ENCODE measurements at places on chromosomes 3 and 15.

GRCh38 chr3:147431751-147432150 is 22.6 kb downstream of the ZIC1 start:
- DNase-seq, result no peak

DNA sequence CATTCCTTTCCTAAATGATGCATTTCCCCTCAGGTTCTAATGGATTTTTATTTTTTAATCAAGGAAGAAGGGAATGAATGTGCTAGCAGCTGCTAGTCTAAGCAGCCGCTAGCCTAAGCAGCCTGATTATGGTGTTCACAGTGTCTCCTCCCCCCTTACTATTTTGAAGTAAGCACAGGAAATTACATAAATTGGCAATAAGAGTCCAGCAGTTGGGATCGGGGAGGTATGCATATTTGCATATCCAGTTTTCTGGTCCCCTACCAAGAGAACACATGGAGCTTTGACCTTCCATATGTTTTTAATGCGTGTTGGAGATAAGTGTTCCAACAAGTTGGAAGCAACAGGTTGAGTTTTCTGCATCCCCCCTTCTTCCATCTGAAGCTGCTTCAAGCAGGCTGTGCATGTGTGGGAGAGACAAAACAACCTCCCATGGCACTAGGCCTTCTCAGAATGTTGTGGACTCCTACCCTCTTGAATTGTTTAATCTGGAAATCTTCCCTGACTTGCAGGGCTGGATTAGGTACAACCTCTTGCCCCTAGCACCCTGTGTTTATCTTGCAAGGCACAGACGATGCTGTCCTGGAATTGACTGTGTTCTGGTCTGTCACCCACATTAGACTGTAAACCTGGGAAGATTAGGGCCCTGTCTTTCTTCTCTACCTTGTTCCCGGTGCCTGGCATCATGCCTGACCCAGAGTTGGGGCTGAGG is 124.8 kb upstream of the LRIG1 start:
- DNase-seq, result peak; percentile 24

- no peak for DNase-seq
Measured at GRCh38 chr3:122893282-122893681, 98.4 kb downstream of the SLC49A4 start.

GRCh38 chr3:52083556-52084087 is 27.3 kb upstream of the DUSP7 start:
- DNase-seq, result no peak

- DNase-seq, result peak; percentile 90
Measured at GRCh38 chr15:78241017-78241416, 6.7 kb upstream of the ACSBG1 start.

DNA sequence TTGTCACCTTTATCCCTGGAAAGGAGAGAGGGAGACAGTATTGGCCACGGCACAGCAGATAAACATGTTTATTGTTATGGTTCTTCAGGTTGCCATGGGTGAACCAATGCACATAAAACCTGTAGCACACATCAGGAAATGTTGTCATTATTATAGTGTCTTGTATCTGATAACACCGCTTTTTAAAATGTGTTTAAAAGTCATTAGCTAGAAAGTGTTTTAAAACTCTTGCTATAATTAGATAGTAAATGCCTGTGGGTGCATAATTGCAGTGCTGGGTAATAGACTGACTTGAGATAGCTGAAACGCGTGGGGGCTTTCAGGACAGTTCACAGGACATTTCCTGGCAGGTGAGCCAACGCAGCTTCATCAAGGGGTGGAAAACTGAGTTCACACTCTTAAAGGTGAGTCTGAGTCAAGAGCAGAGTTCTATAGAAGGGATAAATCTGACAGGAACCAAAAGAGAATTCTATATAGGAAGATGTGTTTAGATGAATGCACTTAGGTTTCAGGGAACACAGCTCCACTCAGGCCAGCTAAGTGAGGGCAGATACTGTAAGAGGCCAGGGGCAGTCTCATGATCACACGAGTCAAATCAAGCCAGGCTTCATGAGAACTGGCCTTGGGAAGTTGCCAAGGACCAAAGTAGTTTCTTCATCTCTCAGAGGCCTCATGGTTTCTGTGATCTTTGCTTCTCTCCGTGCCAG is 35.6 kb upstream of the PPP4R2 start:
- DNase-seq, result peak; percentile 27

DNA sequence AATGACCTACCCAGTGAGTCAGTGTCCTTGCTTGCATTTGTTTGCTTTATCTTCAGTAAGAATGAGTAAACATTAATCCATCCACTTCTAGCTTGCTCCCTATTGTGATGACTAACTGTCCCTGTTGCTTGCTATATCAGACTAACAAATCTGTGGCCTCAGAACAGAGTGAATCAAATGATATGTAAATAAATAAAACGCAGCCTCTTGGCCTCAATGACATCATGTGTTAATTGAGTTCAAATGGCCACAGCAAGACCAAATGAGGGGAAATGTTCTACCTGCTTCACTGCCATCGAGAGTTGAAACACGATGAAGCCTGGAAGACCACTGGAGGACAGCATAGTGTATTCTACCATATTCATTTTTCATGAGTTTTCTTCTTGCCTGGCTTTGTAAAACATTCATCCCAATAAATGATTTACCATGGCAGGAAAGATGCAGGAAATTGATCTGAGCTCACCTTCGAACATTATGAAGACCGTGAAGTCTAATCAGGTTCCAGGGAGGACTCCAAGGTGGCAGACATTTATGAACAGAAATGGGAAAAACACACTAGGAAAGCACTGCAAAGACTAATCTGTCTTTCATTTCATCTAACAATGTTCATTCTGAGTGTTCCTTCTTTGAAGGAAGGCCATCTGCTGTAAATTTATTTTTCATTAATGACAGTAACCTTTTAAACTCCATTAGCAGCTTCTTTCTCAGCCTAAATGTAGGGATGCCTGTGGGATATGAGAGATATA is 1144.5 kb downstream of the TUSC7 start:
- DNase-seq, result no peak

DNA sequence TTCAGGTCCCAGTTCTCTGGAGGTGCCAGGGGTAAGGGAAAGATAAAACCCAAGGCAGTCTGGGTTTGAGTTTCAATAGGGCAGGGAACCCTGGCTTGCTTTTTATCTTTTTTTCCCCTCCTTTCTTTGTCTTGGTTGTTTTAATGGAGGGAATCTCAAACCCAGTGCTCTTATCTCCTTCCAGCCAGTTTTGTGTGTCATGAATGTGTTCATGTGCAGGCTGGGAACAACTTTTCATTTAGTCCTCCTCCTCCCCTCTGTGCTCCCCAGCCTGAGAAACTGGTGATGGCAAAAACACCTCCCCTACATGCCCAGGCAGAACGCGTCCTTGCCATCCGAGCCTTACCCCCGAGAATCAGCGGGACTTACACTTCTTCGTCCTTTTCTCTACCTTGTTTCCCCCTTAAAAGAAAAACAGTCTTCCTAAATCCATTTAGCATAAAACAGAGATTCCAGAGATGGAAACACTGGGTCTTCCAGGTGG is 10.9 kb downstream of the SEMA3G start:
- no peak for DNase-seq

DNA sequence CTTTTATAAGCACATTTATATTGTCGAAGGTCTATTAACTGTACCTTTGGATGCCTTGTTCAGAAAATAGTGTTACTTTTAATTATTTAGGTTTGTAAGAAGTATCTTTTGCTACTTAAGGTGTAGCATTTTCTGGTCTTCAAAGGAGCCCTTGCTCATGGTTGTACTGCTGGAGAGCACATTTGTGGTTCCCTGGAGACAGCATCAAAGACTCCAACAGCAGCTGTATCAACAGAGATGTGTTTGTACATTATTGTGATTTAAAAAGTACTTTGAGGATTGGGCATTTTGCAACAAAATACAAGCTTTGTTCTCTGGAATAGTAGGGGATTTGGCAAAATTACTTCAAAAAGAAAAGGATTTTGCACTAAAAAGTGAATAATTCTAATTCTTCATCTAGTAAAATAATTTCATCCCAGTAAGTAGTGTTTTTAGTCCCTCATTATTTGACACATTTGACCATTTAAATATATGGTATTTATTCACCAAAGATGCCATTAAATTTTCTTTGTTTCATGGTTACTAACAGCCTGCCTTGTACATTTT is 16.5 kb downstream of the TBC1D23 start:
- no peak for DNase-seq

GRCh38 chr15:40064231-40064894 is 25.4 kb upstream of the SRP14 start:
- no peak for DNase-seq

- DNase-seq, result no peak
Measured at GRCh38 chr3:77530870-77531269, 491.0 kb downstream of the ROBO2 start.

DNA sequence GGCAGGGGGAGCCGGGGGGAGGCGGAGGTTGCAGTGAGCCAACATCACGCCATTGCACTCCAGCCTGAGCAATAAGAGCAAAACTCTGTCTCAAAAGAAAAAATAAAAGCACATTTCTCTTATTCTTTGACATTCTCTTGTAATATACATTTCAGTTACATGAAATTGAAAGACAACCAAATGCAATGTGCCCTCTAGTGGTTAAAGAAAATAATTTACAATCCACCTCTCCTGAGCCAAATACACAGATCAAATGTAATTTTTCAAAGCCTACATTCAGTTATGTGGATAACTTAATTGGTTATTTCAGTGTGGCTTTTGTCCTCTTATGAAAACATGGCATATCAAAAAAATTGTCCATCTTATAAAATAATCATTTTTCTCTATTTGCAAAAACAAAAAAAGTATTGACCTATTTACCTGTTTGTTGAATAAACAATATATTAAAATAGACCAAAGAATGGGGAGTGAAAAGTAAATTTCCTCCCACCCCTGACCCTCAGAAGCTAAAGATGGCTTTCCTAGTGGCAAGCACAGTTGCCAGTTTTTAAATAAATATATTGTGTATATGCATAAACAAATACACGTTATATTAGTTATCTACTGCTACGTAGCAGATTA is 14.2 kb upstream of the U2SURP start:
- DNase-seq, result no peak

GRCh38 chr15:57290826-57291225 is 85.5 kb upstream of the CGNL1 start:
- DNase-seq, result no peak

DNA sequence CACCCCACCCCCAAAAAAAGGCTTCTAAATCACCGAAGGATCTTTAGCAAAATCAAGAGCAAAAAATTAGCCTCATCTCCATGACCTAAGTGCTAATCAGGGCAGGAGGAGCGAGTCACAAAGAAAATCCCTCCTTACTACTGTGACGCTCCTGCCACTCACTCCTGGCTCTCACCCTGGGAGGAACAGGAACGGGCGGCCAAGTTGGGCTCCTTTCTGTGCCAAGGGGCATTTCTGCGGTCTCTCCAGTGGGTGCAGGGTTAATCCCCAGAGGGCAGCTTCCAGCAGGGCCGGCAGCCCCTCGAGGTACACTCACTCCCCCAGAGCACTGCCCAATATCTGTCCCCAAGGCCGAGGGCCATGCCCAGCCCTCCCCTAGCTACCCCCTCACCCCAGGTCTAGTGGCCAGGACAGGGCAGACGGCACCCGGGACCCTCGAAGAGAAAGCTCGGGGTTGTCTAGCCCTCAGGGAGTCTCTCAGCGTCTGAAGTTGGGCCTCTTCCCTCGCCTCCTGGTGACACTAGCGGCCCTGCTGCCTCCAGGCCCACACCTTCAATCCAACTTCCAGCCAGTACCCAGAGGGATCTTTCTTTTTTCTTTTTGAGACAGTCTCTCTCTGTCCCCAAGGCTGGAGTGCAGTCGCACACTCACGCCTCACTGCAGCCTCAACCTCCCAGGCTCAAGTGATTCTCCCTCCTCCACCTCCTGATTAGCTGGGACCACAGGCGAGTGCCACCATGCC is 706 bp downstream of the CAV3 start:
- DNase-seq, result no peak

DNA sequence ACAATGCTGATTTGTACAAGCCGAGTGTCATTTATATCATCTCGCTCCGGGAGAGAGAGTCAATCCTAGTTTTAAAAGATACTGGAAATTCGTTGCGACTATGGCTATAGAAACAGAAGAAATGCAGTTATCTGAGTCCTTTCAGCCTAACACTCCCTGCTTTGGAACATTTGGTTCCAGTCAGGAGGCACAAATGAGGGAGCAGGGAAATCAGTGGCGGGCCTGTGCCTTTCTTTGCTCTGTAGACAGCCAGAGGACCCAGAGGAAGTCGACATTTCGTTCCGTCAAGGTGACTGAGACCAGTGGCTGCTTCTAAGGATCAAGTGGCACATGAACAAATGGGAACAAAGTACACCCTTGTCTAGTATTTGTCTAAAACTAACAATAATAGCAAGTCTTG is 745 bp upstream of the RIOX2 start:
- DNase-seq, result no peak

DNA sequence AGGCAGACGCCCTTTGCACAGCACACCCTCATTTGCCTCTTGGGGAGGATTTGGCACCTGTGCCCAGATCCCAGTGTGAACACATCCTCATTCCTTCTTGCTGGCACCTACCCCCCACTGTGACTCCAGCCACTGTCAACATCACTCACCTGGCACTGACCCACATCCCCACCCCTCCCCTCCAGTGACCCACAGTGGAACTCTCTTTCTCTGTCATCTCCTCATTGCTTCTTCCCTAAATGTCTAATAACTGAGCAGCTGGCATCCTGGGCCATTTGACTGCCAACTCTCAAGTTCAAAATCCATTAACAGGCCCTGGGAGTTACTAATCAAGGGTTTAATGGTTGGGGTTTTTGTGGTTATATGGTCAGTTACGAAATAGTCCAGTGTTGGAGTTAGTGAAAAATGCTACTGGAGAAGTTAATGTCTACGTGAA is 14.4 kb downstream of the SNAPC5 start:
- no peak for DNase-seq

DNA sequence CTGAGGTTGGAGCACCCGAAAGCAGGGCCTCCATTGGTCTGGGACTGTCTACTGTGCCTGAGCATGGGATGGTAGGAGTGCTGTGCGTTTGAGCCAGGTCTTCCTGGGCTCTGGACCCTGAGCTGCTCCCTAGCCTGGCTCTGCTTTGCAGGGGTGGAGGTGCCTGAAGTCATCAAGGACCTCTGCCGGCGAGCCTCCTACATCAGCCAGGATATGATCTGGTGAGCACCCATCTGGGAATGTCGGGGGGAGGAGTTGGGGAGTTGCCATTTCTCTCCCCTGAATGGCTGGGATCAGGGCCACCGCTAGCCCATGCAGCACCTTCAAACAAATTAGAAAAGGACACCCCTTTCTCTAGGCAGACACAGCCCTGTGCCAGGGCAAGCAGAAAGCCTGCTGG is 20.7 kb downstream of the DUOX1 start:
- no peak for DNase-seq

DNA sequence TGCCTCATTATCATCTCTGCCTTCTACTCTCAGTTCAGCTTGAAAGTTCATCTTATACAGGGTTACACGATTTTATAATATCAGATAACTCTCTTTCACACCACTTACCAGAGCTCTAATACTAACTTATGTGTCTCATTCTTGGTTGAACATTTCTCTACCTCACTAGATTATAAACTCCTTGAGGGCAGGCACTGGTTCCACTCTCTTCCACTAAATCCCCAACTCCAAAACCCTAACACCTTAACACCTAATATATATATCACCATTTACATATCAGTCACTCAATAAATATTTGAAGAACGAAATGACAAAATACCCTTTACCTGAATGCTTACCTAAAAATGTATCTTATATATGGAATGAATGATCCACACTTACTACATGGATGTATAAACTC is 977.2 kb downstream of the FHIT start:
- no peak for DNase-seq

- no peak for DNase-seq
Measured at GRCh38 chr15:70635895-70636294, 127.5 kb downstream of the UACA start.

- no peak for DNase-seq
Measured at GRCh38 chr15:50977162-50977561, 68.7 kb downstream of the AP4E1 start.

Measured in right hindlimb (tissue), 1 donor.